ENCODE measurements at places on chromosomes 7 and 10.

DNA sequence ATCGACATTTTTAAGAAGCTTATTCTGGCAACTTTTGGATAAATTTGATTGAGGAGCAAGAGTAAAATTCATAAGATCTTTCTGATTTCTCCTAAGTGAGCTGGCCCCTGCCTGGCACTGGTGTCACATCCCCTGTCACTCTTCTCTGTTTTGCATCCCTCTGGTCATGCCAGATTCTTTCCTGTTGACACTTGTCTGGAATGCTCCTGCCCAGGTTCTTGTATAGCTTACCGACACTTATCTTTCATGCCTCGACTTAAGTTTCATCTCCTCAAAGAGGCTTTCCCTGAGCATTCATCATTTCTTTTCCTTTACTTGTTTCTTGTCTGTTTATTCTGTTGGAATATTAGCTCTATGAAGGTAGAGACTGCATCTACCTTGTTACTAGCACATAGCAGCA is 22.2 kb upstream of the AASS start:
- DNase-seq, result no peak

- DNase-seq, result no peak
These were observed 29.2 kb downstream of the PITRM1 start for GRCh38 chr10:3143366-3143765.

DNA sequence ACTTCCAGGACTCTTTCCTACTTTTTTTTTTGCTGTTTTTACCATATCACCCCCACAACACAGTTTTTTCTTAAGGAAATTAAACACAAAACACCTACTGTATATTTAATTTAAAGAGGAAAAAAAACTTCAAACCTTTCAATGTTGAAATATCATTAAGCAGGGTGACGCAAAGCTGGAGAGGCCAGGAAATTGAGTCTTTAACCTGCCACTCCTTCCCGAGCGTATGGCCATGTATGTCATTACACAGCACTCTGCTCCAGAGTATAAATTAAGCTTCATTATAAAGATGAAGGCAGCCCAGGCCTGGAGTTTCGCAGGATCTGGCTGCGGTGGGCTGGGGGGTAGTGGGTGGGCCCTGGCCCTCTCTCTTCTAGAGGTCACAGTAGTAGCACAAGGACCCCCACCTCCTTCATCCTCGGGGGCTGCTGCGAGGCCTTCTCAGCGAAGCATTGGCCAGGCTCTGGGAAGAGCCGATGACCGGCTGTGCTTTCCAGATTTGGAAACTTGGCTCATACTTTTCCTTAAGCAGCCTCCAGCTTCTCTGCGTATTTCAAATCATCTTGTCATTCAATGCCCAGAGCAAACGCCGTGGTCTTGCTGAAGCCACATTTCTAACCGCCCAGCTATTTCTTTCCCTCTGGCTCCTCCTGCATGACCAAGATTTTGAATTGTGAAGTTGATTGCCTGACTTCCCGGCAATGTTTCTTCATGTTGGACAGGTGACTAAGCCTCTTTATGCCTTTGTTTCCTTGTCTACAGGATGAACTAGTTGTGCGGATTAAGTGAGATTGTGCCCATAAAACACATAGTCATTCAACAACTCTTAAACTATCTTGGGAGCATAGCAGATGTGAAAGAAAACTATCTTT is 765.1 kb downstream of the SUGCT start:
- no peak for DNase-seq

DNA sequence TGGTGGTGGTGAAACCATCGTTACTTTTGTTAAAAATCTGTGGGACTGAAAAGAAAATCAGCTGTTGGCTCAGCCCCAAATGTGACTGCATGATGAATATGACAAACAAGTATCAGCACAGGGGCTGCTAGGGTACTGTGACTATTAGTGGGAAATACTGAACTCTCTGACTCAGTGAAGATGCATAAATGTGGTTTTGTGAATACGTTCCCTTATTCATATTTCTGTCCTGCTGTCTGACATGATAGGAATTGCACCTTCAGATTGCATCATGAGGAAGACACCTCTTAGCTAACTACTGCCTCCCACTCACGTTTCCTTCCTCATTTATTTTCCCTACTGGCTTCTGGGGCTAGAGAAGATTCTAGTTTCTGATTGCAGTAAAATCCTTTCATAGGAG is 1.4 kb downstream of the CLEC5A start:
- DNase-seq, result no peak

- no peak for DNase-seq
These were observed 11.2 kb downstream of the TRIM56 start for GRCh38 chr7:101096331-101096956.

- DNase-seq, result no peak
These were observed 408.9 kb upstream of the SEMA3D start for GRCh38 chr7:85595750-85596178.

DNA sequence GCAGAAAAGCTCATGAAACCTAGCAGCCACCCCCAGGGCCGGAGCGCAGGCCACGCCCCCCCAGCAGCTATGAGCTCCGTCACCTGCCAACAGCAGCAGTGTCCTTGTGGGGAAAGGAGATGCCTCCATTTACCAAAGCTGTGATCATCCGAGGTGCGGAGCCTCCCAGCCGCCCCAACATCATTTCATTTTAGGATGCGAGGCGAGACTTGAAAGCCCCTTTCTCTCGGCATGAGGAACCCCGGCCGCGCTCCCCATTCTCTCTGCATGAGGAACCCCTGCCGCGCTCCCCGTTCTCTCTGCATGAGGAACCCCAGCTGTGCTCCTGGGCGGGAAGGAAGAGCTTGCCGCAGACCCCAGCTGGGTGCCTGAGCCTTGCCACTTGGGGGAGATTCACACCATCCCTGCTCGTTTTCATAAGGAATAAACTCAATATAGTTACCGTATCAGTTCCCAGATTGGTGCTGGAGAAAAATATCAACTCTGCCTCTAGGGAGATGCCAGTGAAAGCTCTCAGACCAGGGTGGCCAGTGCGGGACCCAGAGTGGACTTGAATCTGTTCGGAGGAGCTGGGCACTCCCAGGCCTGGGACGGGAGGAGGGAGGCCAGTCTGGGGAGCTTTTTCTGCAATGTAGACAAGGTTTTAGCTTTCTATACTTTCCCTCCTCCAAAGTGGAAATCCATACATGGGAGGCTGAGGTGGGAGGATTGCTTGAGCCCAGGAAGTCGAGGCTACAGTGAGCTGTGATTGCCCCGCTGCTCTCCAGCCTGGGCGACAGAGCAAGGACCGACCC is 35.0 kb downstream of the JAKMIP3 start:
- no peak for DNase-seq

GRCh38 chr10:94131885-94132284 is 138.2 kb downstream of the PLCE1 start:
- DNase-seq, result no peak

DNA sequence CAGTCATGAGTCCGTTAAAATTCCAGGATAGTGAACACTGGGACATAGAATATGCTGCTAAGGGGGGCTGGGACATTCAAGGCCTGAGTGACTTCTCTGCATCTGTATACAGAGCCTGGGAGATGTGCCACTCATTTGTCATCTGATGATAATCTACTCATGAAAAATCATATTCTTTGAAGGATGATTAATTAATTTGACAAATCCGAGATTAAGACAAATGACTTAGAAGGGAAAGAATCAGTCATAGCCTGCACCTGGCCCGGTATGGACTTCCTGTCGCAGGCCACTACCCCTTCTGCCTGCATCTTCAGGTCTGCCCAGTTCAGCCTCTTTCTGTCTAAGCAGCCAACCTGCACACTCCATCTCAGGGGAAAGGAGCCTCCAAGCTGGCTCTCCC is 18.8 kb upstream of the FAM170B start:
- no peak for DNase-seq

GRCh38 chr7:4124556-4125477 is 557.3 kb upstream of the FOXK1 start:
- DNase-seq, result no peak

GRCh38 chr10:63583909-63584724 is 62.9 kb downstream of the REEP3 start:
- DNase-seq, result no peak

DNA sequence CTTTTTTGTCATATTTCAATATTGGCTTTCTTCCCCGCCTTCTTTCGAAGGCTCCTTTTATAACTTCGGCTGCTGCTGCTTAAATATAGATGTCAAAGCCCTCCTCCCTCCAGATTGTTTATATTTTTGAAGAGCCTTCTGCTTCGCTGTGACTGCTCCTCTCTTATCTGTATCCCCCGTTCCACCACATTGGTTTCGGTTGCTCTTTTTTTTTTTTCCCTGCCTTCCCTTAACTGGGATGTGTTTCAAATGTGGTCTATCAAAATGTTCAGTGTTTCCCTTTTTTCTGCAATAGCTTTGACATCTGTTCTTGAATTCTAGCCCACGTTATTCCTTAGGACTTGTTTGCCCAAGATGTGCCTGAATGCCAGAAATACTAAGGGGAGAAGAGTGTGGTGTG is 96.4 kb downstream of the CUX1 start:
- DNase-seq, result no peak

DNA sequence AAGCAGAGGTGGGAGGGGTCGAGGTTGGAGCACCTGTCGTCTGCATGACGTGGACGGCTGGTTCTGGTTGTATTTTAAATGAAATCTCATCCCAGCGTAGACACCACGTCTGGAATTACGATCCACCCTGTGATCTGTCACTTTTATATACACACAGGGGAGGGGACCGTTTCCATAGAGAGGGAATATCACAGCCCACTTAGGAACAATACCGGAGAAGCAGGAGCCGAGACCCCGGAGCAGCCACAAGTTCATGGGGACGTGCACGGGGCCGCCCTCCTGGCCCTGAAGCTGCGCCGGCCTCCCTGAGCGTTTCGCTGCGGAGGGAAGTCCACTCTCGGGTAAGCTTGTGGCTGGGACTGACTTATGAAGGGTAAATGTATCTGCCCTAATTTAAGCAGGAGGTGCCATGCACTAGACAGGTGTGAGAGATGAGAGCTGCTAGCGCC is at the start of gene UCN3:
TSS of gene UCN3 (plus strand) at position 77 of the 449 bp plus-strand sequence. CDS start 8,755 bp downstream, outside the sequence.
- DNase-seq, result no peak

DNA sequence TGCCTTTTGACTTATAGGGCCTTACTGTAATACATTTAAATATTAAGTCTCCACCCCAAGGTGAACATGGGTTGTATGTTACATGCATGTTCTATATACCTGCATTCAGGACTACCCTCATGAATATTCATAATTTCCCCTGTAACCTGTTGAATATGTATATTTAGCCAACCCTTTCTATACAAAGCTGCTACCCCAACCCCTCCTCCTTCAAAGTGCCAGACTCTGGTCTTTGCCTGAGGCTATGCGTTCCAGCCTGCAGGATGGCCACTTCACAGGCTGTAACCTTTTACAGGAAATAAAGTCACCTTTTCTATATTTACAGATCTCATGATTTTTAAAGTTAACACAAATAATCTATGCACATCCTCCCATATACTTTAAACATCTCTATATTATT is 10.1 kb upstream of the UNC5B start:
- DNase-seq, result no peak

GRCh38 chr10:22611425-22612115 is 102.8 kb downstream of the PIP4K2A start:
- no peak for DNase-seq

GRCh38 chr10:95650232-95650631 is 6.3 kb downstream of the ALDH18A1 start:
- DNase-seq, result no peak

DNA sequence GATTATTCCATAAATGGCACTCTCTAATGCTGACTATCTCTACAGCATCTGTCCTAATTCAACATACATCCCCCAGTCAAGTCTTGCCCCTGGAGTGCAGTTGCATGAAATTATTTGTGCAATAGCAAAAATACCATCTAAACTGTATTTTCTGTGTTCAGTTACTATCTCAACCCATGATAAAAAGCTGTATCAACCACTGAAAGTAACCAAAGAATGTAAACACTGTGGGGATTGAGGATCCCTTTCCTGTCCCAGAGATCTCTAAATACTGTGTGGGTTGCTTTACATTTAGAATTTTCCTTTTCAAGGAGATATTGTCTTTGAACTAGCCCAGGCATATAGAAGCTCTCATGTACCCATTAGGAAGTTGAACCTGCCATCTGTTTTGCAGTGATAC is 23.9 kb upstream of the DGKI start:
- DNase-seq, result no peak

DNA sequence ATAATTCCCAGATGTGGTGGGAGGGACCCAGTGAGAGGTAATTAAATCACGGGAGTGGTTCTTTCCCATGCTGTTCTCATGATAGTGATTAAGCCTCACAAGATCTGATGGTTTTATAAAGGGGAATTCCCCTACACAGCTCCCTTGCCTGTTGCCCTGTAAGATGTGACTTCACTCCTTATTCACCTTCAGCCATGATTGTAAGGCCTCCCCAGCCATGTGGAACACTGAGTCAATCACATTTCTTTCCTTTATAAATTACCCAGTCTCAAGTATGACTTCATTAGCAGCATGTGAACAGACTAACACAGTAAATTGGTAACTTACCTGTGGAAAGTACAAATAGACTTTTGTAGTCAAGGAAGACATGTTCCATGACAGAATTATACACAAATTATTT is 55.2 kb downstream of the ZNF716 start:
- no peak for DNase-seq

DNA sequence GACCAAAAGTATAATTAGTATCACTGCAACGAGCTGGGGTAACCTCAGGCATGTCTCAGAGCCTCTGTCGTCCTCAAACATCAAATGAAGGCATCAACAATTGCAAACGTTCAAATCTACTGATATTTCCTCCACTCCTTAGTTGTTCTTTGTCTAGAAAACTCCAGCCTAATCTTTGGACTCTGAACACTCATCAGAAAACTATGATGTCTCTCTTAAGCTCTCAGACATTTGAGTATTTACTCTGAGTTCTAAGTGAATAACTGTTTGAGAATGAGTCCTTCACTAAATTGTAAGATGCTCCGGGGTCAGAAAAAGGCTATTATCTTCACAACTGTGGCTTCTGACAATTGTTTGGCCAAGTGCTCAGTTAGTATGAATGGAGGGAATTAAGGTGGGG is 536.4 kb downstream of the NRG3 start:
- no peak for DNase-seq

- no peak for DNase-seq
These were observed 59.8 kb downstream of the C10orf120 start for GRCh38 chr10:122639801-122640200.

GRCh38 chr10:24147321-24147720 is 61.6 kb upstream of the KIAA1217 start:
- DNase-seq, result no peak

DNA sequence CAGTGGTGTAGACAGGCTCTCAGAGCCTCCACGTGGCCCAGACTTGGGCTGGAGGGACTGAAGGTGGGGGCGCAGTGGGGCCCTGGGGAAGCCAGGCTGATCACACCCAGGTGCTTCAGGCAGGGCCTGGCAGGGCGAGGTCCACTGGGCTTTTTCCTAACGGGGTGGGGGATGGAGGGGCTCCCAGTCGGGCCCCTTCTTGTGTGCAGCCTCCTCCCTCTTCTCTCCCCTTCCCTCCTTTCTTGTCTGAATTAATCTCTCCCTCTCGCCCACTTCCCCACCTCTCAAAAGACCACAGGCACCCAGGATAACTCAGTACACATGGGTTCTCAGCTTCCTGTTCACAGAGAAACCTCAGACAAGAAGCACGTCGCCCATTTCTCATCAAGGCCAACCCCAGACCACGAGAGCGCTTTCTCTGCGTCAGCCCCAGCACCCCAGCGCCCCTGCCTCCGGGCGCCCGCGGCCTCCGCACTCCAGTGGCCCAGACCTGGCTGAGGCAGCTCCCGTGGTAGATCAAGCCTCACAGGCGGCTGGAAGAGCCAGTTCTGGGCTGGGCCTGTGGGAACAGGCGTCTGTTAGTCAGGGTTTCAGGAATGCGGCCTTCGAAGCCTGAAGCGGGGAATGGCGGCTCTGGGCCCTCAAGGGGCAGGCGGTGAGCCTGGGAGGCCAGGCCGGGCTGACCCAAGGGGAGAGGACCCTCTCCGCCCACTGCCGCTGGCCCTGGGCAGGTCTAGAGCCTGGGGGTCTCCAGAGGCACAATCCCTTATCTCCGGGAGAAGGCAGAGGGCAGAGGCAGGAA is 50.6 kb downstream of the PWWP2B start:
- DNase-seq, result no peak

Data from D721Med (cell line).